ENCODE measurements at places on chromosomes 12 and 14. TPM values are rescaled to one million over a fixed set of nuclear protein-coding genes. Genes with fewer than 3 reads are reported as not detected.
A peak's percentile ranks its signal among the peaks of the same experiment; 100 is the strongest.

GRCh38 chr14:64673748-64674147 lies 30.5 kb upstream of the PLEKHG3 start:
- H3K36me3 ChIP-seq: no peaks in the 10 kb centered on the region
- no peak overlapping the region for H3K4me3 ChIP-seq
- H3K27me3 ChIP-seq: no peaks in the 10 kb centered on the region
- H3K4me1 ChIP-seq: peaks cover 9% of the 10 kb centered on the region

- no peak overlapping the region for H3K4me3 ChIP-seq
- DNase-seq: no peak
- H3K27ac ChIP-seq: no peak overlapping the region
- no peaks in the 10 kb centered on the region for H3K36me3 ChIP-seq
- no peaks in the 10 kb centered on the region for H3K27me3 ChIP-seq
- H3K4me1 ChIP-seq: no peaks in the 10 kb centered on the region
Measured at GRCh38 chr12:64877363-64878004, 53.0 kb downstream of the TBC1D30 start.

DNA sequence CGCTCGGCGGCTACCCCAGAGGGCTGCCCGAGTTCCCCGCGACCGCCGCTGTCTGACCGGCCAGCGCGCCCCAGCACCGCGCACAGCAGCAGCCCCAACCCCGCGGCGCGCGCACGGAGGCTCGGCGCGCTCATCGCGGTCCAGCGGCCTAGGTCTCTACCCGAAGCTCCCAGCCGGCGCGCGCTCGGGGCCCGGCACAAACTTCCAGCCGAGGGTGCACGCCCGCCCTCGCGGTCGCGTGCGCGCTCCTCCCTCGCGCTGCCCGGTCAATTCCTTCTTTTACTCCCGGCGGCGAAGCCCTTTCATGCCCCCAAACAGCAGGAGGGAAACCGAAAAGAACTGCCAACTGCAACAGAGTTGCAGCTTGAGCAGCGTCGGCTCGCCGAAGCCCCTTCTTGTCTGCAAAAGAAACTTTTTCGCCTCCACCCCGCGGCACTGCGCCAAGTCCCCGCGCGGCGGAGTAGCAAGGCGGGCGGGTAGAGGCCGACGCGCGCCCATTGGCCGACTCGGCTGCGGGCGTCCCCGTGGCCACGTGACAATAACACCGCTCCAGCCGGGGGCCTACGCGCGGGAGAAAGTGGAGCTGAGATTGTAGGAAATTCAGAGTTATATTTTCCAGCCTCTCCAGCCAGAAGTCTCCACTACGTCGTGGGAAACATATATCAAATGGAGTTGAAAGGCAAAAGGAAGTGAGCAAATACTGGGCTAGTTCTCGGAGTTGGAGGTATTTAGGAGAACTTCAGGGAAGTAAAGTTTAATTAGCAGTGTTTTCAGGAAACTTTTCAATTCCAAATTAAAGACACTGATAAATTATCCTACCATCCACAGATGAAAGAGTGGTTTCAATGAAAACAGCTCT lies at the start of gene LRIG3:
TSS of gene LRIG3 (minus strand) at position 403 of the 859 bp plus-strand sequence. CDS start at position 134, 269 bp downstream.
- peak within 1 kb of the TSS; percentile 75 for H3K27ac ChIP-seq
- DNase-seq: peak; percentile 88
- H3K4me3 ChIP-seq: peak within 1 kb of the TSS; percentile 40
- peaks cover 14% of the 10 kb centered on the region for H3K4me1 ChIP-seq
- H3K27me3 ChIP-seq: no peaks in the 10 kb centered on the region

DNA sequence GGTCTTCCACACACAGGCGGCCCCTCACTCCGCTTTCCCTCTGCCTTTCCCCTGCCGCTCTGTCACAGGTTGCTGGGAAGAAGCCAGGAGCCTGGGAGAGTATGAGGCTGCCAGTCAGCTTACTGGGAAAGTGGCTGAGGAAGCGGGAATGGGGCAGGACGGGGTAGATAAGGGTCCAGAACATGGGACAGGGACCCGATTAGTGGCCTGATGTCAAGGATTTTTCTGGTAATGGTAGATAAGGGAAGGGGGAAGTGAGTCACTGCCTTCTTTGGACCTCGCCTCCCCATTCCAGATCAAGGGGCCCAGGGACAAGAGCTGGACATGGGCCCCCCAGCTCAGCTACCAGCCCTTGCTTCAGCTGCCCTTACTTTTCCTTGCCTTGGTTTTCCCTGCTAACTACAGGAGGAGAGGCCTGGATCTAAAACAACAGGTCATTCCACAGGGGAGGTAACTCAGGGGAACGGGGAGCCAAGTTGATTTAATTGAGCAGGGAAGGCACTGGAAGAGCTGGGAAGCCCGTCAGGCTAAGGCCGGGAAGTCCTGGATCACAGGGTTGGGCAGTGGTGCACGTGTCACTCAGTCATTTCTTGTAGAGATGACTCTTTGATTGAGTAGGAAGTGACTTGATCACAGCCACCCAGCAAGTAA lies 3.5 kb upstream of the LPAR5 start:
- DNase-seq: peak; percentile 82
- H3K4me1 ChIP-seq: peaks cover 83% of the 10 kb centered on the region
- peak overlapping the region; percentile 79 for H3K27ac ChIP-seq
- no peak overlapping the region for H3K4me3 ChIP-seq

Gene NYNRIN
- 13.0 TPM for total RNA-seq

Gene C12orf50
- total RNA-seq: not detected
